ENCODE measurements at places on chromosomes 2 and 18. TPM values are rescaled to one million over a fixed set of nuclear protein-coding genes. Genes with fewer than 3 reads are reported as not detected.

The CROCC2 gene
- not detected for total RNA-seq

DNA sequence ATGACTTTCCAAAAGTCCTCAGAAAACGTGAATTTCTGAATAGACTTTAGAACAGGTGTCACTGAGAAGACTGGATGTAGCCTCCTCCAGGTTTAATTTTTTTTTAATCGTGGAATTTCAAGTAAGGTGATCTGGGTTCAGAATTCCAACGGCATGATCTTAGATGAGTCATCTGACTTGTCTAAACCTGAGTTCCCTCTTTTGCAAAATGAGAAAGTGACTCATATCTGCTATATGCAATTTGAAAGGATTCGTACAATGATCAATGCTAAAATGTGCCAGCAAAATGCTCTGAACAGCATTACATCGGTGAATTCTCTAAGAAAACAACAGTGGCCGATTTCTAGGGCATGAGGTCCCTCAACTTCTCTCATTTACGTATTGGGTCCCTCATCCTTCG, 69.1 kb upstream of the ZNF516 start:
- no peak for DNase-seq

The C2orf66 gene
- not detected for total RNA-seq

DNA sequence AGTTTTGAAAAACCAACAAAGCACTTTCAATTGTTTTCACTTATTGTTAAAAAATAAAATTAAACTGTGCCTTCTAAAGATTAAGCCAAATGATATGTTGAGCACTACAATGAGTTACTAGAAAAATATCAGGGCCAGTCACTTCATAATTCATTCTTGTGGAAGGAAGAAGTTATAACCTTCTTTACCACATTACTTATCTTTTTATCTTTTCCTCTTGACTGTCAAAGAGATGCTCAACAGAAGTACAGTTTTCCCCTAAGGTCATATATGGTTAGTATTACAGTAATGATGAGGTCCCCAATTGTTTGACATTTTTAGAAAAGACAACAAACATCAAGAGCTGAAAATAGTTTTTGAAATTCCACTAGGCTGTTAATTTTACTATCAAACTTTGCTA, 9.4 kb downstream of the PELI1 start:
- no peak for DNase-seq

DNA sequence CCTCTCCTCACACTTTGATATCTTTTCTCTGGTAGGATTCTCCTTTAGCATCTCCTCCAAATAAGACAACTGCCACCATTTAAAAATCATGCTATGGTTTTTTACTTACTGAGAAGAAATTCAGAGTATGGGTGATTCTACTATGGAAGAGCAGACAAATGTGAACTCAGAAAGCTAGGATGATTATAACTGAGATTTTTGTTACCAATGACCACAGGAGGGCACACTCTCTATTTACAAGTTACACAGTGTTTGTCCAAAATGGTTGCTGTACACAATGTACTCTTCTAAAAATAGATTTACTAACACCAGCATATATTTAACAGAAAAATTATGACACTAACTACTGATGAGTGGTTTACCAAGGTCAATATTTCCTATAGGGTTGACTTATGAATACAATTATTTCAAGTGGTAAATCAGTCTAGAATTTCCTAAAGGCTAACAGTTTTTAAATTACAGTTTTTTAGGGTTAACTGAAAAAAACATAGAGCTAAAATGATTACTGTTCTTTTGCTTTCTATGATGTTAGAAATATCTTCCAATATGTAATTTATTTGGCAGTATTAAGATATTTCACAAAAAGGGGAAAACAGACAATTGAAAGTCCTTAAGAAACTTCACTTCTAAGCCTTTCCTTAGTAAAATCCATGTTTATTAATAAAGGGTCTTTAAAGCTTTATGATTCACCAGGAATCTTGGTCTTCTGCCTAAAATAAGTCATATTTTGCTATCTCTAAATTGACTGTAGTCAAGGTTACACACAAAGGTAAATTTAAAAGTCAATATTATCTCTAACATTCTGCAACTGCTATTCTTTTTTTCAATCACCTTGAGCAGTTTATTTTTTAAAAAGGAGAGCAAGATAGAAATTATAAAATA, 57.2 kb downstream of the MAP4K3 start:
- no peak for DNase-seq

- no peak for DNase-seq
These were observed 32.3 kb downstream of the MAP3K2 start for GRCh38 chr2:127355407-127356008.
